Activated CD4-positive, alpha-beta T cell treated with anti-CD3 and anti-CD28 coated beads, Interleukin-2, amount 50 U/mL, for 1 hour (primary cell): ENCODE measurements at places on chromosomes 2 and 18.

- DNase-seq, result no peak
Measured at GRCh38 chr2:109239720-109240119, 110.7 kb downstream of the SH3RF3 start.

- DNase-seq, result no peak
Measured at GRCh38 chr2:191291471-191291870, 46.3 kb downstream of the MYO1B start.

DNA sequence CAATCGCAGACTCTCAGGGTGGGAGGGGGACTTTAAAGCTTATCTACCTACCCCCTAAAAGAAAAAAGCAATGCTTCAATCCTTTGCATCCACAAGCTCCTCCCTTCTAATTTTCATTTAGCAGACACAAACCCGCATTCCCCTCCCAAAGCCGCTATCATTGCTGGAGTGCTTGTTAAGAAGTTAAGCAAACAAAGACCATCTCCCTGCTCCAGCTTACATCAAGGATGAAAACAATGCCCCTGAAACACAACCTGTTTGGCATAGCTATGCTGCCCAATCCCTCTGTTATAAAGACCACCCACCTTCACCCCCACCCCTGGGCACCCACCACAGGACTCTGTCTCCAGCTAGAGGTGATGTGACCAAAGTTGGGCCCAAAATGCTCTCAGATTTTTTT, 33.0 kb downstream of the REEP1 start:
- DNase-seq, result no peak

DNA sequence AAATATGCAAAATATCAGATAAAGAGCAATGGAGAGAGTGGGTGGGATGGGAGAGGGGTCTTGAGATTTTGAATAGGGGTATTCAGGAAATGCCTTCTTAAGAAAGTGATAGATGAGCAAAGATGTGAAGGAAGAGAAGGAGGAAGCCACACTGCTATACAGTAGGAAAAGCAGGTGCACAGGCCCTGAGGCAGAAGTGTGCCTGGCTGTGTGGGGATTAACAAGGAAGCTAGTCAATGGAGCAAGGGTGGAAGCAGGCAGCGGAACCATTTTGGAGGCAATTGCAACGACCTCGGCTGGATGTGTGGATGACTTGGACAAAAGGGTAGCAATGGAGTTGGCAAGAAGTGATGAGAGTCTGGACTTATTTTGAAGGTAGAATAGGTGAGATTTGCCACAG, 11.0 kb upstream of the CNGA3 start:
- DNase-seq, result no peak

DNA sequence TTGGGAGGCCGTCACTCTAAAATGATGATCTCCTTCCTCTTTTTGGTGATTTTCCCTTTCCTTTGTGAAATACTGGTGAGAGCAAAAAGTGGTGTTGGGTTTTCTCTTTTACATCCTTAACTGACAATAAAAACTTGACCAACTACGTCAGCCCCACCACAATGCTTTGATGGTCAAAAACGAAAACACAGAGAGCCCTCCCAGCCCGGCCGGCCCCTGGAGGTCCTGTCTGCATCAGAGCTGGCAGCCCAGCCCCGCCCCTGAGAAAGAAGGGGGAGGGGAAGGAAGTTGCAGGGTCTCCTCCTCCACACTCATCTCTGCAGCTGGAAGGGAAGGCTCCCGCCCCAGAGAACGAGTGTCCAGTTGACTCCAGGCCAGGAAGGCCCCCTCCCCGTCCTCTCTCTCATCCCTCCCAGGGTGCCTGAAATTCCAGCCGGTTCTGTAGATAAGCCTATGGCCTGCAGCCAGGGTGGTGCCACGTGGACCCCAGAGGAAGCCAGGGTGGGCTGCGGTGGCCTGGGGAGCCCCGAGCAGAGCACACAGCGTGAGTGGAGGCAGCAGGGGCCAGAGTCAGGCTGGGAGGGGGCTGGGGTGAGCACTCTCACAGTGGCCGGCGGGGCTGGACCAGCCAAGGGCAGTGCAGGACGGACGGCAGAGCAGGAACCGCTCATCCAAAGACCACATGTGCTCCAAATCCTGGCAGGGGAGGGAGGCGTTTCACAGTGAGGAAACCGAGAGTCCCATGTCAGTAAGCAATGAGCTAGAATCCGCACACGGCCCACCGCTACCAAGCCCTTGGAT, 19.8 kb downstream of the BIN1 start:
- DNase-seq, result no peak

DNA sequence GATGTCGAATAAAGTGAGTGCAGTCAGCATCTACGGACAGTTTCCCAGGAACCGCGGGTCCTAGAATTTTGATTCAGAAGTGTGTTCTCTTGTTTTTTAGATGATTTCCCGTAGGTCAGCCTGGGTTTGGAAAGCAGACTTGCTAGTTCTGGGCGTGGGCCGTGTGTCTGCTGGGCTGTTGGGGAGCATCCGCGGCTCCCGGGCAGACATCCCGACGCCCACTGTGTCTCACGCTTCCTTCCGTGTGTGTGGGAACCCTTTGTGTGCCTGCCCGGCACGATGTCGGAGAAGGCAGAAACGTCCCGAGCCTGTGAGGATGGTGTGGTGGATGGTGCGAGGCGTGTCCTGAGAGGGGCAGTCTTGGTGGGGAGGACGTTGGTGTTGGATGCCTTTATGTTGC, 18.4 kb downstream of the CTDP1 start:
- no peak for DNase-seq

DNA sequence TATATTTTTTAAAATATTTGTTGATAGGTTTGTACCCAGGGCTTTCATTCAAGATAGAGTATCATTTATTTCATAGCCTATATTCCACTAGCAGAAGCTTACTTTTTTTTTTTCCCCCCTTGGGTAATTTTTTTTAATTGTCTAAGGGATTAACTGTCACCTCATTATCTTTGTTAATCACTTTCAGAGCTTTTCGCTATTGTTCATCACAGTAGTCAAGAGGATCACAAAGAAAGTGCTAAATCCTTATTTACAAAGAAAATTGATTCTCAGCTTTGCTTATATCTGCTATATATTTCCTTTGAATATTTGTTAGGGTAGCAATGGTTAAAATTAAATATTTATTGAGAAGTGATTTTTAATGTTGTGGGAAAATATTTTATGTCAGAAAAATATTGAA, 59.0 kb downstream of the CAMKMT start:
- DNase-seq, result no peak

- peak; percentile 29 for DNase-seq
Measured at GRCh38 chr18:63949068-63949737, at the start of gene HMSD. HMSD (plus strand) TSS chr18:63949301; CDS start chr18:63953456, 4,155 bp downstream.

DNA sequence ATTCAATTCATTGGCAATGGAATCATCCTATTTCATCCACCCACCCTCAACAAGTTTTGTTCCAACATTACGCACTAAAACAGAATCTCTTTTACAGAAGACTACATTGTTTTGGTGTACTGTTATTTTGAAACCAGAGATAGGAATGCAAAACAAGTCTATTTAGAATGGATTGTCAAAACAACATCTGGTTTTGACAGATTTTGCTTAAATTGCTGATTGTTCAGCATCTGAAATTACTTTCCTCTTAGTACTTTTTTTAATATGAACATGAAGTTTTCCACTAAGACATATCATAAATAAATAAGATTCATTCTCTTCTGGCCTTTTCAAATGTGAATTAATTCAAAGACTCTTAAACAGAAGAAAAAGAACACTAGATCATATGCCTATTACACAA, 323.9 kb upstream of the TFPI start:
- no peak for DNase-seq

GRCh38 chr2:241219030-241219382, 30.5 kb downstream of the ANO7 start:
- DNase-seq, result no peak

GRCh38 chr2:150847578-150847977, 360.1 kb upstream of the RND3 start:
- DNase-seq, result no peak

GRCh38 chr2:186195696-186196095, 290.4 kb upstream of the ZC3H15 start:
- DNase-seq, result no peak

DNA sequence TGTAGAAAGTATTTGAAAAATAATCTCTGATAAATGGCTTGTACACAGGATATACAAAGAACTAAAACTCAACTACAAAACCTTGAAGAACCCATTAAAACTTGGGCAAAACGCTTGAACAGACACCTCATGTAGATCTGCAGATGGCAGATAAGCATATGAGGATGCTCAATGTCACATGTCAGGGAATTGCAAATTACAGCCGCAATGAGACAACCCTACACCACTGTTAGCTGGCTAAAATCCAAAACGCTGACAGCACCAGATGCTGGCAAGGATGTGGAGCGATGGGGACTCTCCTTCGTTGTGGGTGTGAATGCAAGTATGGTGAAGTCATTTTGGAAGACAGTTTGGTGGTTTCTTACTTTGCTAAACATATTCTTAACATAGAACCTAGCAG, 53.7 kb downstream of the SNTG2 start:
- no peak for DNase-seq

DNA sequence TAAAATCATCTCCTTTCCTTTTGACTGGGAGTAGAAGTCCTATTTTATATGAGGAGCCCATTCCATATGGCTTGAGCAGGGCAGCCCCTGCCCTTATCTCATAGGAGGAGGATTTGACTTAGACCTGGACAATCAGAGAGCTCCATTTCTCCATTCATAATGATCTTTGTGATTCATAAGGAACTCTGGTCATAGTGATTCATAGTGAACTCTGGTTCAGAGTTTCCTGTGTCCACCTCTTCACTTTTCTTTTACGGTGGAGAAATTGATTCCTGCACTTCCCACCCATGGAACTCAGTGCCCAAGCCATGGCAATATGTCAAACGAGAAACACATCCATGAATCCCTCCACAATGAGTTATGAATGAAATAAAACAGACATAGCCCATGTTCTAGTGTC, 12.8 kb upstream of the MYO3B start:
- DNase-seq, result no peak

DNA sequence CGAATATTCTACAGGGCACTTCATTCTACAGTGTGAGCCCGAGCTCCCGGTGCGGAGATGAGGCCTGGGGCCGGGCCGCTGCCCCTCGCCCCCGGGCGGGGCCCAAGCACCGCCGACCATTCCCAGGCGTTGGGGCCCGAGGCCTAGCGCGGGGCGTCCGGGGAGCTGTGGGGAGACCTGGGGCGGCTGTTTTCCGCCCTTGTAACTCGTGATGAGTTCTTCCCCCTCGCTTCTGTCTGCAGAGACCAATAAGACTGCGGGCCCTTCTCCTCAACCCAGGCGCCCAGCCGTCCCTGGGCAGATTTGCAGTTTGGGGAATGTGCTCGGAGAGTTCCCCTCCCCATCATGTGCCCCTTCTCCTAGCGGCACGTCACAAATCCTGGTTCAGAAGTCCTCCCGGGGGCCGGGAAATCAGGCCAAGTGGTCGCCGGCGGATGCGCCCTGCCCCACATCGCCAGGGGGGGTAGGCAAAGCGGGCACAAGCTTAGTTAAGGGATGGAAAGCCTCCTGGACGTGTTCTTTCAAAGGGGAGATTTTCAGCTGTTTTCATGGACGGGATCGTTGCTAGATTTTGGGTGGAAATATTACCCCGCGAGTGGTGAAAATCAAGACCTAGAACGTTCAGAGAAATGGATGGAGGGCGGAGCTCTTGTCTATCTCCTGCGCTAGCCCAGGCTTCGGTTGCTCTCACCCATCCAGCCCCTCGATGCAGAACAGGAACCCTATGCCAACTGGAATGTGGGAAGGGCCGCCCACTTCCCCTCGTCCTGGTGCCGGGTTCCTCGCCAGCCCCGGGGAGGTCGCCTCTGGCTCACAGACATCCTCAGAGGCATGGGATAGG, 18.8 kb upstream of the HAAO start:
- DNase-seq, result peak; percentile 41

- DNase-seq, result no peak
Measured at GRCh38 chr2:214450118-214450894, 39.5 kb downstream of the VWC2L start.

DNA sequence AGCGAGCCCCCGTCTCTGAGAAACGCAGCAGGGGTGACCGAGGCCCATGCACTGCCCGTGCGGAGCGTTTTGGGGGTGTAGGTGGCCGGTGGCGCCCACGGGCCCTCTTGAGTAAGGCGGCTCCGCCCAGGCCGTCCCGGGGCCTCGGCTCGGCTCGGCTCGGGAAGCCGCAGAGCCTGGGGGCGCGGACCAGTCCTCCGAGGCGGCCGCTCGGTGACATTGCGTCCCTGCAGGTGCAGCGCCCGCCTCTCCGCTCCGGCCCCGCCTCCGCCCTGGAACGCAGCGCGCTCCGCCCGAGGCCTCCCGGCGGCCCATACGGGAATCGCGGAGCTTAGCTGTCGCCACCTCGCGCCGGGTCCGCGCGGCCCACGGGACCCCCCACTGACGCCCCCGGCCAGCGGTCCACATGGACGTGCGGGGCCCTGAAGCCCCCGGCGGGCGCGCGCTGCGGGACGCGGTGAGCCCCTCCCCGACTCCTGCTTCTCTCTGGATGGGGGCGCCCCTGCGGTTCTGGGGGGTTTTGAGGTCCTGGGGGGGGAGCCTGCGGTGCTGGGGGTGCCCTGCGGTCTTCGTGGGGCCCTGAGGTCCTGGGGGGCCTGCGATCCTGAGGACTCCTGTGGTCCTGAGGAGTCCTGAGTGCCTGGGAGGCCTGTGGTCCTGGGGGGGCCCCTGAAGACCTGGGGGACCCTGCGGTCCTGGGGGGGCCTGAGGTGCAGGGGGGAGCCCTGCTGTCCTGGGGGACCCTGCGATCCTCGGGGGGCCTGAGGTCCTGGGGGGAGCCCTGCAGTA, at the start of gene HSBP1L1:
Gene HSBP1L1, plus strand, starts transcription at position 314 of the 789 bp plus-strand sequence. Its CDS starts 93 bp downstream, at position 407.
- peak; percentile 67 for DNase-seq

DNA sequence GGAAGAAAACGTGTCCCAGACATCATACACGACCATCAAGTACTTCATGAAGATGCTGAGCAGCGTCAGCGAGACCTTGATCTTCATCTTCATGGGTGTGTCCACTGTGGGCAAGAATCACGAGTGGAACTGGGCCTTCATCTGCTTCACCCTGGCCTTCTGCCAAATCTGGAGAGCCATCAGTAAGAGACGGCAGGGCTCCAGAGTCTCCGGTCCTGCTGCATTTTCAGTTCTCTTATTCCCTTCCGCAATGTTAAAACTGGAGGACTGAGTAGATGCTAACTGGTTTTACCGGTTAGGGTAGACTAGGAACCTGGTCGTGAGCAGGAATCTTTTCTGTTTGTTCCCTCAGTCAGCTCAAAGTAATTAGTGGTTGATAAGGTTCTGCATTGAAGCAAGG, 32.3 kb downstream of the SLC9A4 start:
- no peak for DNase-seq

GRCh38 chr2:246489-247144, 17.2 kb downstream of the SH3YL1 start:
- DNase-seq, result no peak

- DNase-seq, result peak; percentile 45
Measured at GRCh38 chr18:62523631-62524439, 1.0 kb downstream of the ZCCHC2 start.
